ENCODE measurements at places on chromosomes 12 and 14. TPM values are rescaled to one million over a fixed set of nuclear protein-coding genes. Genes with fewer than 3 reads are reported as not detected.

The RALGAPA1 gene
- 30.9 TPM for total RNA-seq

The RNFT2 gene
- total RNA-seq = 1.3 TPM

The CHPT1 gene
- total RNA-seq = 22.0 TPM

The CCDC196 gene
- not detected for total RNA-seq

The SOCS4 gene
- 14.1 TPM for total RNA-seq

The PLA2G1B gene
- not detected for total RNA-seq

The DBX2 gene
- total RNA-seq = not detected

The CTSG gene
- not detected for total RNA-seq
